ENCODE measurements at places on chromosomes 12 and 14.

DNA sequence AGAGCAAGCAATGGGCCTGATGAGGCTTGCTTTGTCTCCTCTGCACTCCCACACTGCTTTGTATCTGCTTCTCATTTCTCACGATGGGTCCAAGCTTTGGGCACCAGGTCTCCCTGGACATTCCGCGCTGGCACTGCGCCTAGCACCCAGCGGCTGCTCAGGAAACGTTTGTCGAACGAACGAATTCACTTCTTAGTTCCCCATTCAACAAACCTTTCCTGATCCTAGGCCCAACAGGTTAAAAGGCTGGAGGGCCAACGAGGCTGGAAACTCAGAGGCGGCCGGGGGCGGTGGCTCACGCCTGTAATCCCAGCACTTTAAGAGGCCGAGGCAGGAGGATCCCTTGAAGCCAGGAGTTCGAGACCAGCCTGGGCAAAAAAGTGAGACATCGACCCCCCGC lies 1.0 kb upstream of the GLRX5 start:
- no peak for DNase-seq

DNA sequence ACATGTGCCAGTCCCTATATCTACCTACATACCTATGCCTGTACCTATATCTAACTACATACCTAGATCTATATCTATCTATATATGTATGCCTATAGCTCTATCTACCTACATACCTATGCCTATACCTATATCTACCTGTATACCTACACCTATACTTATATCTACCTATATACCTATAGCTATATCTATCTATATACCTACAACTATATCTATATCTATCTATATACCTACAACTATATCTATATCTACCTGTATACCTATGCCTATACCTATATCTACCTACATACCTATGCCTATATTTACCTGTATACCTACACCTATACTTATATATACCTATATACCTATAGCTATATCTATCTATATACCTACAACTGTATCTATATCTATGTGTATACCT lies 56.6 kb downstream of the TBX3 start:
- no peak for DNase-seq

DNA sequence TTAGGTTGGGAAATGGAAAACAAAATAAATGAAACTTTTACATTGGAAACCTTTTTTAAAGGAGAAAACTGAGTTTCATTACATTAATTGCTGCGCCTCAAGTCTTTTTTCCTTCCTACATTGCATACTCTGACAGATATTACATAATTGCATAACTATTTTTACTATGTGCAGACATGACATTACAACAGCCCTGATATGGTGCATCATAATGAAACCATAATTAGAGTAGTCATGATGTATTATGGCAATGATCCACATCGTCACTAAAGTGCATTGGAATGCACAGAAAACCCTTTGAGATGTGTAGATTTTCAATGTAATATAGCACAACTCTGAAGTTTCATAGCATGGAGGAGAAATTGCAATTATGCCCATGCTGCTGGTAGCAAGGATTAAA lies 217.8 kb upstream of the NPAS3 start:
- DNase-seq: no peak

DNA sequence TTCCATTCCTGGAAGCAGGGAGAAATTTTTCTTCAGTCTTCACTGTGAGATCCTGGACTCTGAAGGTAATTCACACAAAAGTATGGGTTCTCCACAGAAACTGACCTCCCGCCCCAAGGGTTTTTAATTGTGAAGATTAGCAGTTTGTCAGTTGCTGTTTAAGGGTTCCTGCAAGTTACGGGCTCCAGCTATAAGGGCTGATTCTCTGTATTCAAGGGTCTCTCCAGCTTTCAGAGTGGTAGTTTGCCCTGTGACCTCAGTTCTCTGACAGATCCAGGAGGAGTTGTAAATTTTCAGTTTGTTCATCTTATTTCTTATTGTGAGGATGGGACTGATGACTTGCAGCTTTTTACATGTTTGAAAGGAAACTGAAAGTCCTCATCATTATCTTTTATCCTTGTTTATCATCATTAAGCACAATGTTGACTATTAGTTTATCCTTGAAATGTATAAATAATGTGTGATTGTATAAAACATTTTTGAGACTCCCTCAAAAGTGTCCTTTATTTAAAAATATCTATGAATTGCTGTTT lies 110.9 kb downstream of the SCAF11 start:
- DNase-seq: no peak

GRCh38 chr14:41355866-41356265 lies 250.8 kb upstream of the LRFN5 start:
- no peak for DNase-seq

GRCh38 chr12:113002155-113002554 lies 23.8 kb downstream of the OAS2 start:
- DNase-seq: no peak

- no peak for DNase-seq
These were observed 12.6 kb upstream of the EDDM3A start for GRCh38 chr14:20732979-20733635.

GRCh38 chr14:65333943-65334687 lies 78.4 kb upstream of the FUT8 start:
- DNase-seq: no peak
